GM12865 (cell line): ENCODE measurements at places on chromosomes 11 and 22.
A peak's percentile ranks its signal among the peaks of the same experiment; 100 is the strongest.

- peak; percentile 85 for DNase-seq
Measured at GRCh38 chr11:76672431-76673175, 2.1 kb upstream of the LRRC32 start.

- DNase-seq, result peak; percentile 97
Measured at GRCh38 chr11:3894128-3894731, 38.8 kb downstream of the STIM1 start.

GRCh38 chr22:32518848-32519247 is 44.2 kb downstream of the FBXO7 start:
- peak; percentile 32 for DNase-seq

DNA sequence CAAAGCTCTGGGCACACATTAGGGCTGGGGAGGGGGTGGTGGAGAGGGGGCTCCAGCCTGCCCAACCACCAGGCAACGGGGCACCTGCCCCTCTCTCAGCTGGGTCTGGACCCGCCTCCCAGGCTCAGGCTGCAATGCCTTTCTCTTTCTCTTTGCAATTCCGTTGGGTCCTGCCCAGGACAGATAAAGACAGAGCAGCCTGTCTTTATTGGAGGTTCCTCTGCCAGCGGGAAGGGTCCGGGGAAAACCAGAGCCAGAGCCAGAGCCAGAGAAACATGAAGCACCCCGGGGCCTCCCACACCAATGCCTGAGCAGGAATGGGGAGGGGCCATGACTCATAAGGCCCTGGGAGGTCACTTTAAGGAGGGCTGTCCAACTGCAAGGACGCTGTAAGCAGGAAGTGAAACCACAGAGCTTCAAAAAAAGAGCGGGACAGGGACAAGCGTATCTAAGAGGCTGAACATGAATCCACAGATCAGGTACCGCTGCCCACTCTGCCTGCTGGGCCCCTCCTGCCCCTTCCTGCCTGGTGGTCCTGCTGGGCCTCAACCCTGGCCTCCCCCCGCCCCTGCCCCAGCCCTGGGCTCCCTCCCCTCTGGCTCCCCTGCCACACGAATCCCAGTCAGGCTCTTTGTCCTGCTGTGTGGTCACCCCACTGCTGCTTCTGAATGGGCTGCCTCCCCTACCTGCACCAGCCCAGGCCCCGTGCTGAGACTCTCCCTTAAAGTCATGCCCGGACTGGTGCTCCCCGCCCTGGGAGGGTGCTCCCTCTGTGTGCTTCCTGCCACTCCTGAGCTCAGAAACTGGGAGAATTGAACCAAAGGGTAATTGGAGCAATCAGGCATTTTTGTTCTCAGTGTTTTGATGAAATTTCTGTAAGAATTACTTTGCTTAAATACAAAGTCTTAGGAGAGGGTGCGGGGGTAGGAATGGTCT is at the start of gene APOBEC3B:
Gene APOBEC3B, plus strand, starts transcription at position 356 of the 936 bp plus-strand sequence. Its CDS starts 107 bp downstream, at position 463.
- peak; percentile 96 for DNase-seq

GRCh38 chr22:45597460-45598192 is 74.0 kb upstream of the ATXN10 start:
- no peak for DNase-seq

GRCh38 chr11:8959546-8960166 is 4.6 kb downstream of the TMEM9B start:
- DNase-seq, result peak; percentile 87

- no peak for DNase-seq
Measured at GRCh38 chr11:112514011-112514740, 253.5 kb upstream of the PLET1 start.

- peak; percentile 87 for DNase-seq
Measured at GRCh38 chr11:125062931-125063428, at the start of gene SLC37A2. Gene SLC37A2, plus strand, starts transcription at chr11:125063305. Its CDS starts 63 bp downstream, at chr11:125063368.

DNA sequence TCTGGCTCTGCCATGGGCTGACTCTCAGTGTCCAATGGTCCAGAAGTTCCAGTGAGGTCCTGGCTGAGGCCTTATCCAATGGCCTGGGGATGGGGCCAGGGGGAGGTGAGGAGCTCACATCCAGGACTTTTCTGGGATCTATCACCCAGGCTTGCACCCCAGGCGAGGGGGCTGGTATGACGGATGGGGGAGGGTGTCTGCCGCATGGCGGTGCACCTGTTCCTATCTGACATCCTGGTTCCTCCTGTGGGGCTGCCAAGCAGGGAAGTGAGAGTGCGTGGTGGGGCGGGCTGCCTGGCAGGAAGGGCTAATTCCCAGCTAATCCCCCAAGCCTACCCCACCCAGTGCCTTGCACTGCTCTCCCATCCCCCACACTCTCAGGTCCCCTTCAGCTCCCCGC is 102.1 kb downstream of the NECTIN1 start:
- no peak for DNase-seq

- DNase-seq, result no peak
Measured at GRCh38 chr11:61542705-61543104, 34.2 kb downstream of the LRRC10B start.

- no peak for DNase-seq
Measured at GRCh38 chr11:24246715-24247114, 250.1 kb upstream of the LUZP2 start.

- DNase-seq, result no peak
Measured at GRCh38 chr11:116837231-116838091, at the start of gene APOA1. Gene APOA1, minus strand, starts transcription at chr11:116837622. Its CDS starts 235 bp downstream, at chr11:116837387.

DNA sequence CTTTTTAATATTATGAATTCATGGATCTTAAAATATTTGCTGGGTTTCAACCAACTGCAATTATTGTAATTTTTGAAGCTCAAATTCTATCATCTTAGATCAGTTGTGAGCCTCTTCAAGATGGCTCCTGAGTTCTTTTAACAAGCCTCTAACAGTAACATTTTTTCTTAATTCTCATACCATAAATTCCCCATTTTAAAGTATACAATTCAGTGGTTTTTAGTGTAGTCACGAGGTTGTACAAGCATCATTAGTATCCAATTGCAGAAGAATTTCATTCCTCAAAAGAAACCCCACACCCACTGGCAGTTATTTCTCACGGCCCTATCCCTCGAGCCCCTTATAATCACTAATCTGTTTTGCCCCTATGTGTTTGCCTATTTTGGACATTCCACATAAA is 270.8 kb downstream of the SBF2 start:
- no peak for DNase-seq

GRCh38 chr11:2412323-2412722 is 11.8 kb downstream of the TSSC4 start:
- no peak for DNase-seq

DNA sequence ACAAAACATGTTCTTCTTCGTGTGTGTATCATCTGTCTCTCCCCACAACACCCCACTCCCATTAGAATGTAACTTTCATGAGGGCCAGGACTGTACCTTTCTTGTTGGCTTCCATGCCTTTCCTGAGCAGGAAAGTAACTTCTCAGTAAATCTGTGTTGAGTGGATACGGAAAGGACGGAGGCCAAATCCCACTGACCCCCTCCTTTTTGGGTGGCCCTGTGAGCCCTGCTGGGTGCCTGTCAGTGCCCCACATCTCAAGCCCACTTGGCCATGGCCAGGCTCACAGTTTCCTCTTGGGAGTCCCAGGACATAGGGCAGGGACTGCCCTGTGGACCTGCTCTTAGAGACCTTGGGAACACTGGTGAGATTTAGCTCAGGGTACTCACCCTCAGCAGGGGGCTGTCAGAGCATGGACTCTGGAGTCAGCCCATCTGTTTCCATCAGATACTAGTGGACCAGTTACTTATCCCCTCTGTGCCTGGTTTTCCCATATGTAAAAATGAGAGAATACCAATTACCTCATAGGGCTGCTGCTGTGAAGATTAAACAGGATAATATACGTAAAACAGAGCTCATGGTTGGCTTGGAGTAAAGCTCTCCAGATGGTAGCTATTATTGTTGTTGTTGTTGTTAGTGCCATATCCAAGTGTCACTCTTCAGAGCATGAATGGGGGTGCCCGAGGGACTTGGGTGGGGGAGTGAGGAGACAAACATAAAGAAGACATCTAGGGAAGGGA is 1.0 kb upstream of the C11orf96 start:
- DNase-seq, result no peak

DNA sequence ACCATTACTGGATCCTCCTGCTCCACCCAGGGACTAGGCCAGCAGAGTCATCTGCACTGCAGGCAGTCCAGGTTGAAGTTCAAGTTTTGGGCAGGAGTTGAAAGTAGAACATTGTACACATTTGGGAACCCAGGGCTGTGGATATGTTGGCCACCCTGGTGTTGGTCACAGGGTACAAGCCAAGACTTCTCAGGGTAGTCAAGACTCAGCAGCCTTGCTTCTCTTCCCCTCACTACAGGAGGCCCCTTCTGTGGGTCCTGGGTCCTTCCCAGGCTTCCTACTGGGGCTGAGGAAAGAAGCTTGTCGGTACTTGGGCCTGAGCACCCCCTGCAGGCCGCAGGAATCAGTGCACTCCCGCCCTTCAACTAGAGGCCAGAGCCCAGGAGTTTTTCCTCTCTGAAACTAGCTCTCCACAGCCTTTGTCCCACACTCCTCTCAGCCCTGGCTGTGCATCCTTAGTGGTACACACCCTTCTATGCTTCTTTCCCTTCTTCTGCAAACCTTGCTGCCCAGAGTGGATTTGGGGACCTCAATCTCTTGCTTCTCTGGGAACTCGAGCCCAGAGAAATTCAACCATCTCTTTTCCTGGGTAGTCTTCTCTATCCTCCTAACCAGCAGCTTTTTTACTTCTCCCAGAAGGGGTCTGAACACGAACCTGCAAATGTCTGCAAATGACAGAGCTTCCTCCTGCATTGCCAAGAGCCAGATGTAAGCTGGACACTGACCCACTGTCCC is 2.6 kb upstream of the HPX start:
- DNase-seq, result peak; percentile 63

DNA sequence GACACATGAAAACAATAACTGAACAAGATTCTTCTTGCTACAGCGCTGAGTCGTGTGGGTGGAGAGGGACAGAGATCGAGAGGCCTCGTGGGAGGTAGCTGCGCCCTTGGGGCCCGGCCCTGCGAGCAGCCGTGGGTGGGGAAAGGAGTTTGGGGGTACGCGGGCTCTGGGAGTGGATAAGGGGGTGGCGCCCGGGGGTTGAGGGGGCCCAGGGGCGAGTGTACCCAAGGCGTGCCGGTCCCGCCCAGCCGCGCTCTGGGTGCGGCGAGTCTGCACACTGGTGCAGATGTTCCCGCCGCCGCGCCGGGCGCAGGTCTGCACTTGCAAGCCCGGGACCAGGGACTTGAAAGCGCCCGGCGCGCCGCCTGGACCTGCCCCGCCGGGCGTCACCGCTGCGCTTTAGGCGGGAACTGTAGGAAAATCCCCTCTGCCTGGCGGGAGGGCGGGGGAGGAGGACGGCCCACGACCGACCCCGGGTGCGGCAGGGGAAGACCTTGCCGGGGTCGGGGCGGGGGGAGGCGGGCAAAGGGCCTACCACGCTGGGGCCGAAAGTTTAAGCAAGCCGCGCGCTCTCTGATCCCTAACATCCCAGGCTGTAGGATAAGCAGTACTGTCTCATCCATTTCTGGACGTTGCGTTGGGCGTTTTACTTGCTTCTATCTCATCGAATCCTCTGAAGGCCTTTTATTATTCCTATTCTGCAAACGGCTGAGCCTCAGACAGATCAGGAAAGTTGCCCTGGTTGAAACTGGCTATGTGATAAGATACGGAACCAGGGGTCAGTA is 1.4 kb upstream of the KREMEN1 start:
- DNase-seq, result peak; percentile 62

- DNase-seq, result no peak
Measured at GRCh38 chr22:28978863-28979796, 82.5 kb downstream of the C22orf31 start.

DNA sequence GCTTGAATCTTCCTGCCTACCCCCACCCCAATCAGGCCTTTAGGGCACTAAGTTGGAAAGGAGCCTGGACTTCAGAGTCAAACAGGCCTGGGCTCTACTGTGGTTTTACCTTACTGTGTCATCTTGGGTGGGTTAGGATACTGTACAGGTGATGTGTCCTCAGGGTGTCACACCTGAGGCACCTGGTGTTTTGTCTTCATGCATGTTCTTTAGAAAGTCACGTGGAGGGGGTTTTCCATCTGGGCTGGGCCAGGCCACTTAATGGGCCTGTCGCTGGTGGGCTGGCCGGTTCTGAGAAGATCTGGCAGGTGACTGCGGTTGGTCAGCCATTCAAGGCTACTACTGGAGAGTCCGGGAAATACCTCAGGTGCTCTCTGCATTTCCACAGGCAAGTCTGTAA is 92.6 kb downstream of the SWAP70 start:
- DNase-seq, result no peak

DNA sequence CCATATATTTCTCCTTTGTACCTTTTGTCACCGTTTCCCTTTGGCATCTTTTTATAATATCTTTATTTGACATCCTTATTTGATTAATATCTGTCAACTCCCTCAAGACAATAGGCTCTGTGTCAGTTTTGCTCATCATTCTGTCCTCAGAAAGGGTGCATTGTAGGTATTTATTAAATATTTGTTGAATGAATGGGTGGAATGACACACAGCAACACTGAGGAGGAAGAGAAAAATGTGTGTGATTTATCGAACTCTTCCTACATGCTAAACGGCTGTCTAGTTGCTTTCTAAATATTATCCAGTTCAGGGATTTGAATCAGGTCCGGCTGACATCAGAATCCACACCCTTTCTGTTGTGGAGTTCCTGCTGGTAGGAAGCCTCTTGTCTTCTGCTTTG is 98.2 kb downstream of the NAV2 start:
- no peak for DNase-seq
